MV-4-11 (cell line): ENCODE measurements at places on chromosomes 7 and 10.

DNA sequence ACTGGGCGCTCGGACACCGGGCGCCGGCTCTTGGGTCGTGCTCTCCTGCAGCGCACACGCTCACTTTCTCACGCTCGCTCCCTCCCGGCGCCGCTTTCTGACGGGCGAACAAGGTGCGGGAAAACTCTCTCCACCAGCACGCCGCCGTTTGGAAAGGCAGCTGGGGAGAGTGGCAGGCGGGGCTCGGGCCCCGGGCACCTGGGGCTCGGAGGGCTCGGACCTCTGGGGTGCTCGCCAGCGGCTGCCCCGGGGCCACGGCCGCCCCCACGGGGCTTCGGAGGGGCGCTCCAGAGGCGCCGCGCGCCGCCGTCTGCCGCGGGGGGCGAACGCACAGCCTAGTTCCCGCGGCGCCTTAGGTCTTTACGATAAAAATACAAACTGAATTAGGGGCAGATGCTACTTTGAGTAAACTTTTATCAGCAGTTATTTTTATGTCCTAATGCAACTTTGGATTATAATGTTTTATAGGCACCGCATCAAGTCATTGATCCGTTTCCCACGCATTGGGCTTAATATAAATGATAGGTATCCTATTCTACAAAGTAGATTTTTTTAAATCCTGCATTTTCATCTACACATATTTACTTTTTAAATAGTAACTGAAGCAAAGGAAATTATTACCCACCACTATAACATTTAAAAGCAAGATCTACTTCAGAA, 535 bp upstream of the EPC1 start:
- DNase-seq: no peak

DNA sequence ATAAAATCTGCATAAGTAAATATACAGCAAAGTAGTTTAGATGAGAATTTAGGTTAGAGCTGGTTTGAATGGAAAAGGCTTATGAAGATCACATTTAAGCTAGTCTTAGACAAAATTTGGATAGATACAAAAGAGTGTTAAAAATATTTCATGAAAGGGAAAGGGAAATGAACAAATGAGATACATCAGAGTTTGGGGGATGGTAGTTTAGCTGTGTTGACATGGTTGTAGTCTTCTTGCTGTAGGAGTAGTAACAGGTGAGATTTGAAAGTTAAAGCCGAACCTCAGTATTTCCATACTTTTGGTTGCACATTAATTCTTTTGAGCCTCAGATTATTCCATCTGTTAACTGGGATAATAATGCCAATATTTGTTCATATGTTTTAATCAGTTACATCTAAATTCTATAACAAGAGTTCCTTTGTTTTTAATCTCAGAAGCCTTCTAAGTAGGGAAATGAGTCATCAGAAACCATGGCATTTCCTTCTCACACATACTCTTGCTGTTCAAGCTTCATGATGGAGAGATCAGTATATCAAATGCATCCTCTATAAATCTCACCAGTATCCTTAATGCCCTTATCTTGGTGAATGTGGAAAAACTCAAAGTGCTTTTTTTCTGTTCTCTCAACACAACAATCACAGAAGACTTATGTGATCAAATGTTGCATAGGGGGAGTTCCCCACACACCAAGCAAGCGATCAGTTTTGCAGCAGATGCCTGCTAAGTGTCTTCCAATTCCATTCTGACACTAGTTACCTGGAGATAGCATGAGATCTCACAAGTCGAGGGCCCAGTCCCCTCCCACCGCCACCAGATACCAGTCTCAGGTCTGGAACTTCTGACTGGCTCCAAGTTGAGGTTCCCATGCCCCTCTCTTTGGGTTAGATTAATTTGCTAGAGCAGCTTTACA, 84.7 kb downstream of the MAPK8 start:
- DNase-seq: no peak

DNA sequence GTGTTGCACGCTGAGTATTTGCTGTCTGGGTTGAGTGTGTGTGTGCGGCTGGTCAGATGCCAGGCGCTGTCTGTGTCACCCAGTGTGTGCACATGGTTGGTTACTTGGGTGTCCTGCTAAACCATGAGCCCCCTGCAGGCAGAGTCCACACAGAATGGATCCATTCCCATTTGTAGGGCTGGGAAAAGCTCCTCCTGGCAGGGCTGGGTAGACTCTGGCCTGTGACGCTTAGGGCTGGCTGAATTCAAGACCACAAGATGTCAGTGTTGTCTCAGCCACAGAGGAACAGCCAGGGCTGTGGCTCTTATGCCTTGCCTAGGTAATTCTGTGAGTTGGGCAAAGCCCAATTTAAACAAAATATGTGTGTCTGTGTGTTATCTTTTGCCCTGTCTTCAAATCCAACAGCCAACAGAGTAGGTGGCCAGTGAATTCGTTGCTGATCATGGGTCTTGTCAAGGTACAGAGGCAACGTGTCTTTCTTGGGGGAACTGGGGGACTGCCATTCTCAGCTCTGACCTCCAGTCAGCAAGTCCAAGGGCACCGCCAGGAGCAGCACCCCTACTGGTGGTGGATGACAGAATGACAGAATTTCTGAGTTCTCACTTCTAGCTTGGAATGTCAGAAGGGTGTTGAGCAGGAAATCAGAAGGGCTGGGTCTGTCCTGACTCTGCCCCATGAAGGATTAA, 285.1 kb downstream of the CCSER2 start:
- no peak for DNase-seq

GRCh38 chr7:28168393-28169158, 12.0 kb downstream of the JAZF1 start:
- no peak for DNase-seq

DNA sequence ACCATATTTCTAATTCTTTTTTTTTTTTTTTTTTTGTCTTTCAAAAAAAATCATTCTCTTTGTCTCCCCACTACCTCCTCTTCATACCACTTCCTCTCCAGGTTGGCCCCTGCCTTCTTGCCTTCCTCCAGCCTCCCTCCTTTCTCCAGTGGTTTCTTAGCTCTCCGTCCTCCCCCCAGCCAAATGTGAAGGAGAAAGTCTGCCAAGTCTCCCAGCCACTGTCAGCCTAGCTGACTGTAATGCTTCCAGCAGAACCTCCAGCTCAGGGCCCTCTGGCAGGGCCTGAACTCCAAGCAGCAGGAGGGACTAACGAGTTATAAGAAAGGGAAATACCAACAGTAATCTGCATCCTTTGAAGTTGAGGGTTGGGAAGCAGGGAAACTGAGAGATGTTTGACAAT, 35.5 kb upstream of the BICC1 start:
- DNase-seq: no peak

- DNase-seq: no peak
Measured at GRCh38 chr7:157775021-157775559, 438.3 kb downstream of the DNAJB6 start.

- no peak for DNase-seq
Measured at GRCh38 chr7:96800824-96801223, 91.2 kb upstream of the SEM1 start.

GRCh38 chr10:102407425-102408130, 11.0 kb downstream of the PSD start:
- no peak for DNase-seq

DNA sequence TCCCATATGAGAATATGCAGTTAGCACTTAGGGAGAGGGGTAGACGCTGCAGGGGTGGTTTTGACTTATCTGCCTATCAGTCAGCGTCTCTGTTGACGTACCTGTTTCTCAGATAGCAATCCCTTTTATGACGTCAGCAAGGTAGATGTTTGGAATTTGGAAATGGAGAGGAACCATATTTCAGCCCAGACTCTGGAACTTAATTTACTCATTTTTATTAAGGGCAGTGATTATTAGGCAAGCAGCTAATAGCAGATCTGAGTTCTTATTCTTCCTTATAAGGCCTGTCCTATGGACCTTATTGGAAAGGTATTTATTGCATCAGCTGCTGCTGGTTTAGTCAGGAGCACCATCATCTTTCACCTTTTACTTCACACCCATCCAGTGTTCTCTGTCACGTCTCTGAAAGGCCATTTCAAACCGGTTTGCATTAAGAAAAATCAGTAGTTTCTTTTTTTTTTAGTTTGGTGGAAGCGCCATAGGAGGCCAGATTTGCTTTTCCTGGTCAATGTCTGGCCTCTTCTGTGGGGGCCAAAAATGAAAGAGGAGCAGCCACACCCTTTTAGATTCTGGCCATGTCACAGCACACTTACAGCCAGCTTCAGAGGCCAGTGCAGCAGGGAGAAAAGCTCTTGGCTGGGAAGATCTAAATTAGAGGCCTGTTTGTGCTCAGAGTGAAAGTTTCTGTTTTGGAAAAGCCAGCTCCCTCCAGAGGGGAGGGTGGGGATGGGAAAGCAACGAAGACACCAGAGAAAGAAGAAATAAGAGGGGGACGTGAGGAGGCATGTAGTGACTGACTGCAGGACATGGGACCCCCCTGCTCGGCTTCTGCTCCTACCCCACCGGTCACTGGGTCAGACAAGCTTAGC, 146.3 kb downstream of the TCF7L2 start:
- no peak for DNase-seq

DNA sequence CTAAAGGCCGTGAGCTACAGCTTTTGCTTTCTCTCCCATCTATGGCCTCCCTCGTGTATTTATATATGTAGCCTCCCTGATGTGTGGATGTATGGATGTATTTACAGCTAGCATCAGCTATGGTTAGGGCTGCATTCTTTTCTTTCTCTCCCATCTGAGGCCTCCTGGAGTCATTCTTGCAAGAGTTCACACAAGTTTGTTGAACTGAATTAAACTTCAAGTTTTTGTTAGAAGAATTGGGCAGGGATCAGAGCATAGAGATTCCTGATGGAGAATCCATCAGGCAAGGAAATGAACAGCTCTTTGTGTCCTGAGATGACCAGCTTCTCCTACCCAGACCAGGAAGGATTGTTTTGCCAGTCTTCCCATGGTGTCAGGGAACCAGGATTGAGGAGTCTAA, 60.3 kb downstream of the AHCYL2 start:
- no peak for DNase-seq

DNA sequence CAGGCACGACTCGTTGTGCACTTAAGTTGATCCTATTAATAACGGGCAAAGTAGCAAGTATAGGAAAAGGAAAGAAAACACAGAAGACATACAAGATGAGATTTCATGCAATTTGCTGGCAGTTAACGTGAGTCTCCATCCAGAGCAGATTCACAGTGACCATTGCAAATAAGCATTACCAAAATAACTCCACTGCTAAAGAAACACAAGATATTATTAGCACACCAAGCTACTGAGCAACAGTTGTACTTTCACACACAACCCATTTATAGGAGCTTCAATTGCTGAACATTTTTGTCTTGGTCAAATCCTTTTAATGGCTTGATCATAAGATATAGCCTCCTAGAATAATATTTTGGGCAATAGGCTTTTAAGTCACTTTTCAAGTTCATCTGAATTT, 187.7 kb upstream of the HGF start:
- DNase-seq: no peak

- DNase-seq: no peak
Measured at GRCh38 chr7:100069991-100070390, 11.5 kb downstream of the ZNF3 start.

DNA sequence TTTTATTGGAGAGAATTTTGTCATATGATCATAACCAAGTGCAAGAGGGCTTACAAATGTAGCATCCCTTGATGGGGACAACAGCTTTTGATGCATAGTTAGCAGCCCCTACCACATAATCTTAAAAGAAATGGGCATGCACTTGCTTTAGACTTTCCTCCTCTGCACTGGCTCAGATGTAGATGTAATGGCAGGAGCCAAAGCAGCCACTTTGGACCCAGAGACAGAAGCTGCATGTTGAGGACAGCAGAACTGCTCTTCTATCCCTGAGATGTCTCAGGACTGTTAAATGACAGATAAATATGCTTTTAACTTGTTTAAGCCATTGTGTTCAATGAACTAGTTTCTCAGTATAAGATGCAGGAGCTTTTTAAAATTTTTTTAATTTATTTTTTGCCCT, 450.7 kb downstream of the TYW1 start:
- DNase-seq: no peak
